ENCODE measurements at places on chromosomes 7 and 10. TPM values are rescaled to one million over a fixed set of nuclear protein-coding genes. Genes with fewer than 3 reads are reported as not detected.

- peak; percentile 25 for DNase-seq
- no peaks in the 10 kb centered on the region for H3K36me3 ChIP-seq
- no peaks in the 10 kb centered on the region for H3K27me3 ChIP-seq
- no peak overlapping the region for H3K4me3 ChIP-seq
- H3K27ac ChIP-seq: no peak overlapping the region
These were observed 311.7 kb upstream of the BMPER start for GRCh38 chr7:33593611-33594010.

DNA sequence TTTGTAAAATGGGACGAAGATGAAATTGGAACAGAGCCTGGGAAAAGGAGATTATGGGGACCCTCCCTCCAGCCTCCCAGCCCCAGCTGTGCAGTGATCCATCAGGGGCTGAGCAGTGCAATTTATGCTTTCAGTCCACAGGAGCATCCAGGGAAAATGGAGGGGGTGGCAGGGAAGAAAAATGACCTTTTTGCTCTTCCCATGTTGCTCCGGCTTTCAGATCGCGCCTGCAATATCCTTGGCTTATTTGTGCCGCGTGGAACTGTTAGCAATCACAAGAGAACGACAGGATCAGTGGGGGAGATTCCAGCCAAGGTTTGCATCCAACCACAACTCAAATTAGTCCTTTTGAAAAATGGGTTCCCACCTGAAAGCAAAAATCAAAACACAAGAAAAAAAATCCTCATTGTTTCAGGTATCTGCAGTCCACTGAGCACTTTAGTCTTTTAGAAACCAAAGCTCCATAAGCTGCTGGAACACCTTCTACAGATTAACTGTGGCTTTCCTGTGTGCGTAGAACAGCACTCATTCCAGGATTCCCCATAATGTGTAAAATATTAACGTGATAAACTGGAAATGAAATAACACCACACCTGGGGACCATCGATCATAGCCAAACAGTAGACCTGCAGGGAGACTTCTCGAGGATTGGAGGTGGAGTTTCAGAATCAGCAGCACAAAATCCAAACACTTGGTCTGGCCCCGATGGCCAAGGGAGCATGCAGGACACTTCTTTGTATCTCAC, 30.7 kb upstream of the SFMBT2 start:
- H3K27ac ChIP-seq: no peak overlapping the region
- H3K4me1 ChIP-seq: no peaks in the 10 kb centered on the region
- no peaks in the 10 kb centered on the region for H3K36me3 ChIP-seq
- no peaks in the 10 kb centered on the region for H3K27me3 ChIP-seq
- no peak overlapping the region for H3K4me3 ChIP-seq
- DNase-seq: no peak

DNA sequence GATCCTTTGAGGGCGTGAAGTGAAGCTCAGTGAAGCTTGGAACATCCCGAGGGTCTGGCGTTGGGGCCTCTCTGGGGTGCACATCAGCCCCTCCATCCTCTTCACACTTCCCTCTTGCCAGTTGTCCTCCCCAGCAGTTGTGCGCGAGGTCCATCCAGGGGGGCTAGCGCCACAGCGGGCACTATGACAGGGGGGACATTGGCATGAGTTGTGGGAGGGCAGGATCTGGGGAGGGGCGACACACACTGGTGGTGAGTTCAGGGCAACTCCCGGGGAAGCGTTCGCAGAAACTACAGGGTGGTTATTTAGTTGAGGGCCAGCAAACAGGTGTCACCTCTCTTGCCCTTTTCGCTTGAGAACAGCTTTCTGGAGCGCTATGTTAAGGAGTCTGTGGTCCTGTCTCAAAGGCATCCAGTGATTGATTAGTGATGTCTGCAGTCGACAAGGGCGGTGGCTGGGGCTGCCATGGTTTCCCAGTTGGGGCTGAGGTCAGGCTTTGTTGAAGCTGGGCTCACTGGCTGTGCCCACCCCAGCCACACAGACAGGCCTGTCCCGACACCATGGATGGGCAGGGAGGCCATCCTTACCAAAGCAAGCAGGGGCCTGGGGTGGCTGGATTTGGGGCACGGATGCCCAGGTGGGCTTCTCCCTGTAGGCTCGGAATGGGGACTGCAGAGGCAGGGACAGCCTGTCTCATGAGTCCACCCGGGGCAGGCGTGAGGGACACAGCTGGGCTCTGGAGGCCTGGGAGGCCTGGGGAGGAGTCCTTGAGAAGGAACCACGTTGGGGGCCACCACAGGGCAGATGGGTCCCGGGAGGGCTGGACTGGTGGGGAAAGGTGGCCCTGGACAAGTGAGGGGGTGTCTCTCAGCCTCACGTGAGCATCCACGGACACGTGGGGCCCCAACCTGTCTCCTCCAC, 59.4 kb downstream of the UNCX start:
- no peak overlapping the region for H3K4me3 ChIP-seq
- no peak for DNase-seq
- no peaks in the 10 kb centered on the region for H3K36me3 ChIP-seq
- H3K27me3 ChIP-seq: peaks cover 14% of the 10 kb centered on the region

- peak overlapping the region; percentile 34 for H3K27ac ChIP-seq
- peaks cover 12% of the 10 kb centered on the region for H3K36me3 ChIP-seq
- no peak overlapping the region for H3K4me3 ChIP-seq
- no peaks in the 10 kb centered on the region for H3K27me3 ChIP-seq
These were observed 155.4 kb downstream of the NRP1 start for GRCh38 chr10:33179067-33179466.

DNA sequence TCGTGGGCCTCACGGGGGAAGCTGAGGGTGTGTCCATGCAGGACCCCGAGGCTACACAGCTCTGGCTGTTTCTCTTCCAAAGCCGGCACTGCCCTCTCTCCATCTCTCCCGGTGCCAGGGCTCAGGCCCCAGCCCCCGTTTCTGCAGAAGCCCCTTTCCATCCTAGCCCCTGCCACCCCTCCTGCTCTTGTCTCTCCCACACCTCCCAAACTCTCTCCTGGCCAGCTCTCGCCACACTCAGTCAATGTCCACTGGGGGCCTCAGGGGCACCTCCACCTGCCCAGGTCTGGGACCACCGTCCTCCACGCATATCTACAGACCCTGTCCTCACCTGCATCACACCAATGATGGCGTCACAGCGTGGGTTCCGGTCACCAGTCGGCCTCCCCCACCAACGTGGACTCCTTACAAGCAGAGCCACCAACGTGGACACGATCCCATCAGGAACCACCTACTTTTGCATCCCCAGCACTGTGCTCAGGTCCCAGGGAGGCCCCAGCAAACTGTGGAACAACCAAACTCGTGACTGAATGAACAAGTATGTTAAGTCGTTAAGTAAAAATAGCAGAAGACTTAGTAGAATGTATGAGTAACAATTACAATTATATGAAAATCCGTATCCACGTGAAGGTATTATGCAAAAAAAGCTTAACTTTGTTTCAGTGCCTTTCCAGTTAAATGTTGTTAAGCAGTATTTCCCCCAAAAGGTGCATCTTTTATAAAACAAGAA, 38.4 kb downstream of the DIP2C start:
- DNase-seq: no peak
- H3K27me3 ChIP-seq: no peaks in the 10 kb centered on the region
- H3K36me3 ChIP-seq: no peaks in the 10 kb centered on the region
- H3K27ac ChIP-seq: no peak overlapping the region
- no peak overlapping the region for H3K4me3 ChIP-seq
- H3K4me1 ChIP-seq: peaks cover 3% of the 10 kb centered on the region

DNA sequence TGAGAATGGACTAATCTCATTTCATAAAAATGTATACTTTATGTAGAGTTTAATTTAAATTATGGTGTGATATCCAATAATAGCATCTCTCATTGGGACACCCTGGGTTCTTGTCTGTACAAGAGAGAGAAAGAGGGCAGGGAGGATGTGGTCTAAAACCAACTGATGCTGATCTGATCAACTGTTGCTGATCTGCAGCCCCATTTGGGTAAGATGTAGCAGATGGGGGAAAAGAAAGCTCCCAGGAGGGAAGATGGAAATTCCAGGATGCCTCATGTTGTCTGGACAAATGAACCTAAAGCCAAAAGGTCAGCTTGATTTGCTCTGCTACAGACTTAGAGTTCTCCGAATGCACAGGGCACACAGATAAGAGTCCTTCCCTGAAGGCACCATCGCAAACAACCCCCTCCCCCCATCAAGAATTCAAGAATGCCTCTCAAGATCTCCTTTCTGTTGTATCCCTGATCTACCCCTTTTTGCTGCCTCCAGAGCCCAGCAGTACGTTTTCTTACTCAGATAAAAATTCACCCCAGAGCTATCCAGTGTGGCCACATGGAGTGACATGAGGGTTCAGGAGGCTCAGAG, 171.4 kb upstream of the INHBA start:
- no peaks in the 10 kb centered on the region for H3K27me3 ChIP-seq
- H3K27ac ChIP-seq: no peak overlapping the region

DNA sequence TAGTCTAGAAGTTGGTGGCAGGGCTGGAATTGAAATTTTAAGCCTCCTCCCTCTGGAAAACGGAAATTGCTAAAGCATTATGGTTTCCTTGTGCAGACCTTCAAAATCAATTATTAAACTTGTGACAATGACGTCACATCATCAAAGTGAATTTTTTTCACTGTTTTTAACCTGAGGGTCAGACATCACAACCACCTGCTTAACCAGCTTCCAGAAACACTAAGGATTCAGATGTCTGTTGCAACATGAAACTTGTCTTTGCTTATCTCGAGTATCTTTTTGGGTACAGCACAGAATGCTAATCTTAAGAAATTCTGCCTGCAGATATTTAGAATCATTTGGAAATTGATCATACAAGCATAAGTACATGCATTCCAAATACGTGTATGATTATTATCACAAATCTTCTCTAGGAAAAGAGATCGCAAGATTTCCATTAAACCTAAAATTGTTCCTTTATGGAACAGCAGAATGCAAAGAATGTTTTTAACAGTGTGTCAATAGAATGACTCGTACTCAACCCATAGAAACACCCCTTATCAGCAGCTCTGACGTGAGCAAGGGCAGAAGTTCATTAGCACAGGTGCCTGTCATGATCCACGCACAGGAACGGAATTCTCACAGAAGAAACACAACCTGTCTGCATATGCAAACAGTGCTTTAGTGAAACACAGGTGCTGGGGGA, 4.1 kb upstream of the GTPBP4 start:
- peaks cover 7% of the 10 kb centered on the region for H3K4me1 ChIP-seq
- H3K36me3 ChIP-seq: no peaks in the 10 kb centered on the region

- H3K27me3 ChIP-seq: peaks cover 3% of the 10 kb centered on the region
- H3K27ac ChIP-seq: no peak overlapping the region
- H3K4me1 ChIP-seq: no peaks in the 10 kb centered on the region
- H3K4me3 ChIP-seq: no peak overlapping the region
These were observed 121.6 kb downstream of the TMEM168 start for GRCh38 chr7:112668561-112668960.

DNA sequence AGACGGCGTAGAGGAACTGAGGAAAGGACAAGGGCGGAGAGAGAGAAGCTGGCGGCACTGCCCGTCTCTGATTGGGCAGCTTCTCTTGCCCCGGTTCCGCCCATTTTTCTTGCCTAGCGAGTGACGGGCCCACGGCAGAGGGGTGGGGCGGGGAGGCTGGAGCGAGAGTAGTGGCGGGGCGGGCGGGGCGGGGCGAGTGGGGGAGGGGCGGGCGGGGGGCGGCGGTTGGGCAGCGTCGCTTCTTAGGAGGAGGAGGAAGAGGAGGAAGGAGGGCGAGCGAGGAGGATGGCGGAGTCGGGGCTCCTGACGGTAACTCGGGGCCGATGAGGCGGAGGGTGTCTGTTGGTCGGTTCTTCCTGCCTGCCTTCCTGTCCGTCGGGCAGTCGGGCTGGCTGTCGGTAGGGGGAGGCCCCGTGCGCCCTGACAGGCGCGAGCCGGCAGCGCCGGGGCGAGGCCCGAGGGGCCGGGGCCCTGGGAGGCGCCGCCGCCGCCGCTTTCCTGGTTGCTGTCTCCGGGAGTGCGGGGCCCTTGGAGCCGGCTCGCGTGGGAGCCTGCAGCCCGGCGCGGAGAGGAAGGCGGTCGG, at the start of gene SHOC2:
TSS of gene SHOC2 (plus strand) at position 256 of the 583 bp plus-strand sequence. CDS start 44,755 bp downstream, outside the sequence.
- H3K36me3 ChIP-seq: no peaks in the 10 kb centered on the region
- DNase-seq: no peak
- peaks cover 20% of the 10 kb centered on the region for H3K4me1 ChIP-seq
- H3K27me3 ChIP-seq: no peaks in the 10 kb centered on the region
- H3K27ac ChIP-seq: peak within 1 kb of the TSS; percentile 98

Gene CPA1
- total RNA-seq: not detected

Gene ZNHIT1
- total RNA-seq: 90.5 TPM

Gene GALNT17
- total RNA-seq: not detected

Gene PLAC9
- total RNA-seq: 1.7 TPM

Gene FAM131B
- 1.4 TPM for total RNA-seq

Gene TEX47
- not detected for total RNA-seq

Gene PGAM2
- total RNA-seq: not detected

Gene ITIH5
- not detected for total RNA-seq

All from endothelial cell of umbilical vein (primary cell).